Stimulated activated naive CD8-positive, alpha-beta T cell treated with anti-CD3 and anti-CD28 coated beads, Interleukin-15, Interleukin-2, amounts not matched to agents 100 U/mL and 50 U/mL, for 24 hours (primary cell): ENCODE measurements at places on chromosomes 3 and 15.

DNA sequence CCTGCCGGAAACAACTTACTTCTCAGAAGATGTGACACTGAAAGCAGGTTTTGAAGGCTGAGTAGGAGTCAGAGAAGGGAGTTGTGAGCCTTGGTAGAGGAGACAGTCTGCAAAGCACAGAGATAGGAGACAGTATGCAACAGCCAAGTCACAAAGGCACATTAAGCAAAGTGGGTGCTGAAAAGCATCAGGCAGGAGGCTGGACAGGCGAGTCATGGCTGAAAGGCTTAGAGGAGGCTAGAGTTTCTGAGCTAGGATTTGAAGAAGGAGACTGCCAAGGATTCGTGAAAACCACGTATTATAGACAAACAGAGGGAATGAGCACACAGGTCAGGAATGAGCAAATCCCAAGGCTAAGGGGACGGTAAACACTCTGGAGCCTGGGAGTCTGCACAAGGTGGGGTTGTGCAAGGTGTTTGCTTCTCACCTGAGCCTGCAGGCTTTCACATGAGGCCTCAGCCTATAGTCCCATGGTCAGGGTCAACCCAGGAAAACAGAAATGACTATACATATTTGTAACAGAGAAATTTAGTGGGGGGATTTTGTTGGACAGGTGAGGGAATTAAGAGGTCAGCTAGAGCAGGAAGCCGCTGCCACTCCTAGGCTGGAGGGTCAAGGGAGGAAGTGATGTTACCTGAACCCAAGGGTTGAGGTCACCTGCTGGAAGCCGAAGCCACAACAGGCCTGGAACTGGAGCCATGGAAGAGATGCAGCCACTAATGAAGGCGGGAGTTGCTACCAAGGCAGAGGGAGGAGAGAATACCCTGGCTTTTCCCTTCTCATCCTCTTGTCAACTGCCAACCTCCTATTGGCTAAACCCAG, 23.1 kb upstream of the TRIM71 start:
- DNase-seq = no peak

- no peak for DNase-seq
These were observed 35.7 kb downstream of the ACAD9 start for GRCh38 chr3:128914966-128915645.

DNA sequence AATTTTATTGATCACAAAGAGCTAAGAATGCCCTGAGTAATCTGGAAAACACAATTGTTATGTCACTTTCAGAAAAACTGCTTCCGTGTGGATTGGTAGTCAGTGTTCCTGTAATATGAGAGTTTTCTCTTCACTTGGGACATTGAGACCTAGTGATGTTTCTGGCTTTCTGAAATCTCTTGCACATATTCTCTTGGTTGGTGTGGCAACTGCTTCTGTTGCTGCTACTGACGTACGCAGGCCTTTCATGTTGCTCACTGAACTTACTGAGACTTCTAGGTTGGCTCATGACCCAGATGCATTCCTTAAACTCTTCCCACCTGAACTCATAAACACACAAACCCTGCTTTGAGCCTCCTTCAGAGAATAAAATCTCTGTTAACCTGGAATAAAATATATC, 175.0 kb upstream of the PFN2 start:
- DNase-seq = no peak

GRCh38 chr3:128400671-128401070, 66.0 kb downstream of the DNAJB8 start:
- DNase-seq = no peak

DNA sequence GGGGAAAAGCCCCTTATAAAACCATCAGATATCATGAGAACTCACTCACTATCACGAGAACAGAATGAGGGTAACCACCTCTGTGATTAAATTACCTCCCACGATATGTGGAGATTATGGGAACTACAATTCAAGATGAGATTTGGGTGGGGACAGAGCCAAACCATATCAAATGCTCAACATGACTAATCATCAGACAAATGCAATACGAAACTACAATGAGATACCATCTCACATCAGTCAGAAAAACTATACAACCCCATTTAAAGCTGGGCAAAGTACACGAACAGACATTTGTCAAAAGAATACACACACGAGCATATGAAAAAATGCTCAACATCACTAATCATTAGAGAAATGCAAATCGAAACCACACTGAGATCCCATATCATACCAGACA, 67.7 kb downstream of the SCAPER start:
- no peak for DNase-seq

GRCh38 chr3:11705049-11705448, 61.3 kb upstream of the VGLL4 start:
- no peak for DNase-seq

GRCh38 chr3:105157766-105158085, 209.0 kb upstream of the ALCAM start:
- DNase-seq = no peak

DNA sequence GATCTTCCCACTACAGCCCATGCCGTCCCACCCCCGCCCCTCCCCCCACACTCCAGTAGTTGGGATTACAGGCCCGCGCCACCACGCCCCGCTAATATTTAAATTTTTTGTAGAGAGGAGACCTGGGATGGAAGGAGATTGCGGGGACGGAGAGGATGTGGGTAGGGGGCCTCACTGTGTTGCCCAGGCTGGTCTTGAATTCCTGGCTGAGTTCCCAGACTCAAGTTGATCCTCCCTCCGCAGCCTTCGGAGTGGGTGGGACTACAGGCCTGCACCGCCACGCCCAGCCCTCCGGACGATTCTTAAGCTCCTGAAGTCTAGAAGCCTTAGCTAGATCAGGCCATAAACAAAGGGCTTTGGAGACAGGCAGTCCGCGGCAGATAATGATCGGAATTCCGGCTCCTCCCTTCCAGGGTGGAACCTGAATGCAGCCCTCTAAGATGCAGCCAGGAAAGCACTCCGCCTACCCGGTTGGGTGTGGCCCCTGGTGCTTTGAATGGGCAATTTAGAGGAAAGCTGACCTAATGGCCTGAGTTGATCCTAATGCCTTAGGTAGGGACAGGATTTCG, at the start of gene DPPA2:
Gene DPPA2, minus strand, starts transcription at position 356 of the 569 bp plus-strand sequence. CDS start 1,975 bp downstream, outside the sequence.
- DNase-seq = no peak

GRCh38 chr3:178393146-178393545, 143.1 kb upstream of the KCNMB2 start:
- no peak for DNase-seq
